ENCODE measurements at places on chromosomes 1 and 21.

DNA sequence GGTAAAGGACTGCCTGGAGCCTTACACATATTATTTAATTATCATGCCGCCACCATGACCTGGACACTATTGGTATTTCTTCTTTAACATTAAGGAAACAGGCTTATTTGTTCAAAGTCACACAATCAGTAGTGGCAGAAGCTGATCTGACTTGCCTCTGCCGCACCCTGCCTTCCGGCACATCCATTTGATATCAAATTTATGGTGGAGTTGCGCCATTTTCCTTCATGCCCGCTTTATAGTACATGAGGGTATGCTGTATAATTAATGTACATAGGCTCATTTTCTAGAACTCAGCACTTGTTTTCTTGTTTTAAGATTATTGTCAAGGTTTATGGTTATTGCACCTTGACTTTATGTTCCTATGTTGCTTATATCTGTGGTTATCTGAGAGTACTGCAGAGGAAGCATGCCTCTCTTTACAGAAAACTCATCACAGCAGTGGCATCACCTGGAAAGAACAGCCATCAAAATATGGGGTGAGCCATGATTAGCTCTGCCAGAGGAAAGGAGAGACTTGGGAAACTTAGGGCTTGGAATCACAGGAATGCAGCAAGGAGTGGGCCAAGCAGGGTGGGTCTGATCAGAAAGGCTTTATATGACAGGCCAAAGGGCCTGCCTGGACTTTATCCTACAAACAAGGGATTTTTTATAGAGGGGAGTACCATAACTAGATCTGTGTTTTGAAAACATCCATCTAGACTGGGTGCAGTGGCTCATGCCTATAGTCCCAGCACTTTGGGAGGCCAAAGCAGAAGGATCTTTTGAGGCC lies 72.2 kb upstream of the GJB5 start:
- DNase-seq: no peak

DNA sequence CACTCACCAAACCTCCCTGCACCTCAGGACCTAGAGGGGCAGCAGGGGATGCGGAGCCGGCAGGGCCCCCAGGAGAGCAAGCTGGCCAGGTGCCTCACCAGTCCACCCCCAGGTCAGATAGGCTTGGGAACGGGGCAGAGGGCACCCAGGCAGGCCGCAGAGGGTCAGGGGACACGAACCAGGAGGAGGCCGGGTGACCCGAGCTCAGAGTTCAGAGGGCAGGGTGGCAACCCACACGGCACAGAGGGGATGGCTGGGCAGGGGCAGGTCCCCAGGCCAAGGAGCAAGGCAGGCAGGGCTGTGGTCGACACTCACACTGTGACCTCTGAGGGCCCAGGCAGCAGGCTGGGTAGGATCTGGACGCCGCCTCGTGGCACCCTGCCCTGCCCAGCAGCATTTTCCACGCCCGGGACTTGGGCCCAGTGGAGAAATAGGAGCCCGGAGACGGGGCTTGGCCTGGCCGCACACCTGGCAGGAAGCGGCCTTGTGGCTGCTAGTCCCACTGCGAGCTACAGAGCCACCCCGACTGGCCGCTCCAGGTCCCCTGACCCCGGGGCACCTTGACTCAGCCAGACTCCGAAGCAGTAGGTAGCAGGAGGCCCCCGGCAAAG lies 5.3 kb downstream of the DVL1 start:
- DNase-seq: no peak

DNA sequence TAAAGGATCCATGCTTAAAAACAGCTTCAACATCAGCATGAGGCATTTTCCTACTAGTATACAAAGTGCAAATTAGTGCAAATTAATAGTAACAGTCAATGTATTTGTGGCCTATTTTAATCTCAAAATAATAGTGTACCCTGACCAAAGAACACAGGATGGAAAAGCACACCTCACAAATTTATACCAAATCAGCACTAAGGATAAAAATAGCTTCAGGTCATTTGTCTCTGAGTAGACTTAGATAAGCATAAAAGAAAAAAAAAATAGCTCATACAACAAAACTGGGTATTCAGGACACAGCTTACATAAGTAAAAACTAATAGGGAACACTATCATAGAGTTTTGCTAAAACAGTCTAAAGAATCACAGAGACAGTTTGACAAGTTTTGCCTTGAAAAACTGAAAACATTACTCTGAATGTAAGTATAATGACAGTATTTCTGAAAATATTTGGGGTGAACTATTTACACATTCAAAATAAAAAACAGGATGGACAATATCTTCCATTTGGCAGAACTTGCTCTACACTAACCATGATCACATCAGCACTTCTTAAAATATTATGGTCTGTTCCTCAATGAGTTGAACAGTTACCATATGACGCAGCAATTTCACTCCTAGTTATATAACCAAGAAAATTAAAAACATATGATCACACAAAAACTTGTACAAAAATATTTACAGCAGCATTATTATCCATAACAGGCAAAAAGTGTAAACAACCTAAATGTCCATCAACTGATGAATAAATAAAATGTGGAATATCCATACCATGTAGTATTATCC lies 46.3 kb downstream of the RNF115 start:
- DNase-seq: no peak

GRCh38 chr1:92362970-92363369 lies 64.1 kb downstream of the RPAP2 start:
- DNase-seq: no peak

DNA sequence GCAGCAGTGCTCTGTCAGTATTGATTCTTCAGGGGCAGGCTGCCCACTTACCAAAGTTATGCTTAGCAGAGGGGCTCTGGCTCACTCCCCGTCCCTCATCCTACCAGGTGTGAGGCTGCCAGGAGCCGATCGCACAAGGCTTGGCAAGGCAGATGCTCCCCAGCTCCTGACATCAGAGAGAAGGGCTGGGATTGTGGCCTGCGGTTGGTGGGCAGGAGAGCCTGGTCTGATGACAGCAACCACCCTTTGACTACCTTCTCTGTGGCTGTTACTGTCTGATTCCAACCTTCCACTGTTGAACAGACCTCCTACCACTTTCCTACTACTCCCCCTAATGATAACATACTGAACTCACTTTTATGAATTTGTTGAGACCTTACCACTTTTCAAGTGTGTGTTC lies 23.7 kb upstream of the WDR26 start:
- DNase-seq: no peak

DNA sequence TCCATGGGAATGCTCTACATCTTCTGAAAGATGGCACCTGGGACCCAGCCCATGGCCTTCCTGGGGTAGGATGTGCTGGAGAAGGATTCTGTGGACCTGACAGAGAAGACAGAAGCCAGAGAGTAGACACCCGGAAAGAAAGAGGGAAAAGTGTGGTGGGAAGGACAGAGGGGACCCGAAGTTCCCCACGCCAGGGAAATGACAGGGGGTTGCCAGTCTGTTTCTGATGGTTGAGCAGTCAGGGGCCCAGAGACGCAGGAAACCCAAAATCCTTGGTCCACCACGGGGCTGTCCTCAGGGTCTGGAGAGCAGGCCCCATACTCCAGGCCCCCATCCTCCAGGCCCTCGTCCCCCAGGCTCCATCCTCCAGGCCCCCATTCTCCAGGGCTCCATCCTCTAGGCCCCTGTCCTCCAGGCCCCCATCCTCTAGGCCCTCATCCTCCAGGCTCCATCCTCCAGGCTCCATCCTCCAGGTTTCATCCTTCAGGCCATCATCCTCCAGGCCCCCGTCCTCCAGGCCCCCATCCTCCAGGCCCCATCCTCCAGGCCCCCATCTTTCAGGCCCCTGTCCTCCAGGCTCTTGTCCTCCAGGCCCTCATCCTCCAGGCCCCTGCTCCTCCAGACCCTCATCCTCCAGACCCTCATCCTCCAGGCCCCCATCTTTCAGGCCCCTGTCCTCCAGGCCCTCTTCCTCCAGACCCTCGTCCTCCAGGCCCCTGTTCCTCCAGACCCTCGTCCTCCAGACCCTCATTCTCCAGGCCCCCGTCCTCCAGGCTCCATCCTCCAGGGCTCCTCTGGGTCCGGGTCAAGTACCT lies 1.0 kb upstream of the TFF2 start:
- DNase-seq: no peak

- no peak for DNase-seq
These were observed 779 bp downstream of the BEND5 start for GRCh38 chr1:48775831-48776392.

GRCh38 chr1:217506878-217507277 lies 124.0 kb downstream of the GPATCH2 start:
- DNase-seq: no peak

DNA sequence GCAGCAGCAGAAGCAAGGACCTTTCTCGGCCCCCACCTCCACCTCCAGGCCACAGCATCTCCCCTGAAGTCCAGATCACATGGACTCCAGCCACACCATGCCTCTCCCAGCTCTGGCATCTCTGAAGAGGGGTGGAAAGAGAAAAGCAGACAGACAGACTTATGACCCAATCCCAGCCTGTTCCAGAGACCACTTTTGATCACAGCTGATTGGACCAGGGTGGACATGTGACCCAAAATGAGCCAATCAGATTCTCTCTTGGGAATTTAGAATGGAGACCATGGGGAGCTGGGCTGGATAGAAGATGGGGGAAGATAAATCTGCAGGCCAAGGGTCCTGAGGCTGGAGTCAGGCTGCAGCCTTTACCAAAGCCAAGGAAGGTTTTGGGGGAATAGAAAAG lies 16.4 kb downstream of the HTR1D start:
- DNase-seq: no peak

DNA sequence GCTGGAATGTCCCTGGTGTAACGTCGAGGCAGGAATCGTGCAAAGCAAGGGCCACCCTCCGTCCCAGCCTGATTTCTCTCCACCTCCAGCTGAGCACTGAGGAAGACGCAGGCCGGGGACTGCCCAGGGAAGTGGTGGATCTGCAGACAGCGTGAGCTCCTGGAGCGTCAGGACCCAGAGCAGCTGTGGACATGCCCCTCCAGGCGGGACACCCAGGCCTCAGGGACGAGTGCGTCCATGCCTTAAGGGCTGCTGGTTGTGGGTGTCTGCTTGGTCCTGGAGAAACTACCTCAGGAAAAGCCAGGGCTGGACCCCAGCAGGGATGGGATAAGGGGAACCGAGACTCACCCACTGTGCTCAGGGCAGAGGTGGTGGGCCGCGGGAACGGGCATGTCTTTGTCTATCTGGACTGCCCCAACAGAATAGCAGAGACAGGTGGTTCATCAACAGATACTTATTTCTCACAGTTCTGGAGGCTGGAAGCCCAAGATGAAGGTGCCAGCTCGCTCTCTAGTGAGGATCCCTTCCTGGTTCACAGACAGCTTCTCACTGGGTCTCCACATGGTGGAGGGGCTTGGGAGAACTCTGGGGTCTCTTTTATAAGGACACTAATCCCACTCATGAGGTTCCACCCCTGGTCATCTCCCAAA lies 5.8 kb upstream of the MMEL1 start:
- DNase-seq: no peak

DNA sequence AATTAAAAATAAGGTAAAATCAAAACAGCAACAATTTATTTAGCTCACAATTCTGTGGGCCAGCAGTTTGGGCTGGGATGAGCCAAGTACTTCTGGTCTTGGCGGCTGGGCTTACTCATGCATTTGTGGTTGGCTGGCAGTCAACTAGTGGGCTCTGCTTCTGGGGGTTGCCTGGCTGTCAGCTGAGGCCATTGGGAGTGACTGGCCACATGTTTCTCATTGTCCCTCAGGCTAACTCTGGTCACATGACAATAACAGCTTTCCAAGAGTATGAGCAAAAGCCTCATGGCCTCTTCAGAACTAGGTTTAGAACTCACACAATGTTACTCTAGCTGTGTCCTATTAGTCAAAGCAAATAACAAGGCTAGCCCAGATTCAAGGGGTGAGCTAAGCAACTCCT lies 15.6 kb upstream of the CHIA start:
- no peak for DNase-seq

DNA sequence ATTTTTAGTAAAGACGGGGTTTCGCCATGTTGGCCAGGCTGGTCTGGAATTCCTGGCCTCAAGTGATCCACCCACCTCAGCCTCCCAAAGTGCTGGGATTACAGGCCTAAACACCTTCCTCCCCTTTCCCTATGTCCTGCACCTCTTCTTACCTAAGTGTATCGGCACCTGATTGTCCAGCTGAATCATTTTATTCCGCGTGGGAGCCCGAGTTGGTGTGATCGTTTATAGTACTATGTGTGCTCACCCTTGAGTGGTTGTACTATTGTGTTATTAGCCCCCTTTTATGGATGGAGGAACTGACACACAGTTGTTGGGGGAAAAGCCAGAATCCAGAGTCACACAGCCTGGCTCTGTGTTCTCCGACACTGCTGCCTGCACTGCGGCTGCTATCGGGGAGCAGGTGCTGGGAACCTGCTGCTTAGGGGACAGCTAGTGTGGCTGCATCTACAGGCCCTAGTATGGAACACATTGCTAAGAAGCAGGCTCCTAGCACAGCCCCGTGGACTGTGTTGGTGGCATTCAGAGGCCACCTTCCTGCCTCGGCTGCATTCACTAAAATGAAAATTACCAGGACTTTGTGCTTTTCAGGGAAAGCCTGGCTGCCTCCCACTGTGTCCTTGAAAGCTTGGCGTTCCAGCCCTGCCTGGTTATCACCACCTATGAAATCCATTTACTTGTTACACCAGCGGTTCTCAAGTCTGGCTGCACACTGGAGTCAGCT lies 21.6 kb downstream of the ENO1 start:
- no peak for DNase-seq

GRCh38 chr1:25486602-25487001 lies 55.9 kb downstream of the MACO1 start:
- DNase-seq: no peak

DNA sequence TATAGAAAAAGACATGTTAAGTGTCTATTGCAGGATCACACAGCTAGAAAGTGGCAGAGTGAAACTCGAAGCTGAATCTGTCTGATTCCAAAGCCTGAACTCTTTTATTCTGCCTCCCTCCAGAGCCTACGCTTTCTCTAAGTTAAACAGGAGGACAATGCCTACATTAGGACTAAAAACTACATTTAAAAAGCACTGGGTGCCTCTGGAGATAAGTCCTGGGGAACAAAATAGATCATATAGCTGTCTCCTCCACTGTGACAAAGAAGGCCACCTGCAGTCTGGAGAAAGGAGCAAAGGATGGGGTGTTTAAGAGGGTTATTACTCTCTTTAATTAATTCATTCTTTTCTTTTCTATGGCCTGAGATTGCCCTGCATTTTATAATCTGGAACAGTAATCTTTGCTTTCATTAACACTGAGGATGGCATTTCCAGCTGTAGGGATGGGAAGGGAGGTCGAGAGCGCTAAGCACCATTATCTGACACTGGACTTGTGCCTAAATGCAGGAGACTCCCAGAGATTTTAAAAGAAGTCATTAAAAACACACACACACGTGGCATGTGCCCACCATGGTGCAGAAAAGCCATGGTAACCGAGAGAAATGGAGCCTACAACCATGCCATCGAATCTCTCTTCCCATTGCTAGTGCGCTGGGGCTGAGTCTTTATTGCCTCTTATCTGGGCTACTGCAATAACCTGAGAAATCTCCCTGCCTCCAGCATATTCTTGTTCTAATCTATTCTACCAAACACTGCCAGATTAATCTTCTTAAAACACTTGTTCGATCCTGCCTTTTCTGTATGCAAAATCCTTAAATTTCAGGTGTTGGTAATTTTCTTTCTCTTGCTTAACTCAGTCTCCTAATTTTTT lies 92.2 kb downstream of the PLXNA2 start:
- DNase-seq: no peak

- no peak for DNase-seq
These were observed 8.3 kb downstream of the ASAP3 start for GRCh38 chr1:23475641-23476040.

GRCh38 chr1:212609701-212610574 lies 1.4 kb downstream of the ATF3 start:
- DNase-seq: no peak

- DNase-seq: peak; percentile 11
These were observed 126.9 kb downstream of the LRIG2 start for GRCh38 chr1:113199760-113200455.

- no peak for DNase-seq
These were observed 120.8 kb upstream of the BMP8A start for GRCh38 chr1:39370602-39371001.
